ENCODE measurements at places on chromosomes 12 and 14. TPM values are rescaled to one million over a fixed set of nuclear protein-coding genes. Genes with fewer than 3 reads are reported as not detected.

Gene REP15
- 58.5 TPM for total RNA-seq

Gene FAM222A
- 5.5 TPM for total RNA-seq

Gene COCH
- 2.4 TPM for total RNA-seq

Gene DNAJC22
- 34.2 TPM for total RNA-seq

Gene RASSF9
- 0.88 TPM for total RNA-seq

Gene AQP2
- not detected for total RNA-seq

Gene FBXO21
- 34.7 TPM for total RNA-seq

Gene GLRX5
- 64.6 TPM for total RNA-seq

Gene HOXC12
- total RNA-seq = not detected

Gene PLA2G1B
- 5.0 TPM for total RNA-seq

Gene HAL
- total RNA-seq = 0.91 TPM

Gene ATF7
- total RNA-seq = 38.5 TPM

Gene MSI1
- 11.7 TPM for total RNA-seq

Gene IL22
- total RNA-seq = not detected

Gene NGB
- total RNA-seq = 1.5 TPM

Gene SETD1B
- total RNA-seq = 25.4 TPM

Gene DIO3
- 0.35 TPM for total RNA-seq

Gene CAPZA3
- not detected for total RNA-seq

Gene REM2
- total RNA-seq = 0.30 TPM

Gene XRCC3
- total RNA-seq = 8.3 TPM

Gene SMIM41
- total RNA-seq = 0.30 TPM

Gene SPPL3
- total RNA-seq = 44.7 TPM

Gene CCDC38
- not detected for total RNA-seq

Gene SERPINA3
- total RNA-seq = 11.8 TPM

Gene MYO1H
- total RNA-seq = not detected

Gene KRT79
- total RNA-seq = not detected

Gene DEPDC4
- 2.9 TPM for total RNA-seq

Gene CLEC14A
- total RNA-seq = 4.4 TPM

Gene RNF212B
- not detected for total RNA-seq

Gene LRRC43
- 0.57 TPM for total RNA-seq

Gene SYT1
- total RNA-seq = 3.2 TPM

Gene IKBIP
- 5.0 TPM for total RNA-seq

Gene OASL
- total RNA-seq = 7.0 TPM

Gene MYF6
- not detected for total RNA-seq

Gene MIP
- total RNA-seq = not detected

Gene VDR
- 124 TPM for total RNA-seq

Gene ANO2
- 1.1 TPM for total RNA-seq

Gene GPR84
- 0.21 TPM for total RNA-seq

Gene DIO2
- total RNA-seq = 1.9 TPM

Gene MGP
- total RNA-seq = 37.6 TPM

Gene DHRS4L2
- total RNA-seq = 43.8 TPM

Gene GPRC5D
- 0.27 TPM for total RNA-seq

Gene ETNK1
- 82.4 TPM for total RNA-seq

Gene ABCD2
- total RNA-seq = 0.17 TPM

Gene TAS2R31
- 2.0 TPM for total RNA-seq

Gene ZNF664
- total RNA-seq = 124 TPM

Gene CRIP1
- 220 TPM for total RNA-seq

Gene NXPH4
- total RNA-seq = 0.27 TPM

Gene KRT72
- 0.25 TPM for total RNA-seq
